ENCODE measurements at places on chromosomes 5 and 9. TPM values are rescaled to one million over a fixed set of nuclear protein-coding genes. Genes with fewer than 3 reads are reported as not detected.
A peak's percentile ranks its signal among the peaks of the same experiment; 100 is the strongest.

DNA sequence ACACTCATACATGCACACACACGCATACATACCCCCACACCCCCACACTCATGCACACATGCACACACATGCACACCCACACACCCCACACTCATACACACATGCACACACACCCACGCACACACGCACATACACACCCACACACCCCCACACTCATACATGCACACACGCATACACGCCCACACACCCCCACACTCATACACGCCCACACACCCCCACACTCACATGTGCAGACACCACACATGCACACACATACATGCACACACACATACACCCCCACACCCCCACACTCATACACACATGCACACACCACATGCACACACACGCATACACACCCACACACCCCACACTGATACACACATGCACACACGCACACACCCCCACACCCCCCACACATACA, 118.3 kb downstream of the COL5A1 start:
- no peak overlapping the region for H3K27ac ChIP-seq
- no peak overlapping the region for H3K4me3 ChIP-seq
- peaks cover 6% of the 10 kb centered on the region for H3K36me3 ChIP-seq
- H3K4me1 ChIP-seq = no peaks in the 10 kb centered on the region
- no peaks in the 10 kb centered on the region for H3K27me3 ChIP-seq

DNA sequence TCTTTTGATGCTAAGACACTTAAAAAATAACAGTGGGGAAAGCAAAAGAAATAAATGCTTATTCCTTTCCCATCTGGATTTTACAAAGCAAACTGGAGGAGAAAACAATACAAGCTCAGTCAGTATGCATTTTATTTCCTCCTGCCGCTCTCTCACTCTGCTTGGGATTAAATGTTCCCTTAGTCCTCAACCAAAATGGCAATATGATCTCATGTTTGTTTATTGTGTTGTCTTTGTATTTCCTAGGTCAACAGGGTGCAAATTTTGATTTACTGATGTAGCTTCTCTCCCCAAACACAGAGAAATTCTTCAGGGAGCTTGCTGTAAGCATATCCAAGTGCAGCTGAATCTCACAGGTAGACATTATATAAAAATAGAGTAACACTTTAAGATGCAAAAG, 92.1 kb upstream of the ERBIN start:
- H3K27ac ChIP-seq = no peak overlapping the region
- H3K4me1 ChIP-seq = no peaks in the 10 kb centered on the region
- DNase-seq = no peak
- no peaks in the 10 kb centered on the region for H3K27me3 ChIP-seq
- H3K4me3 ChIP-seq = no peak overlapping the region
- no peaks in the 10 kb centered on the region for H3K36me3 ChIP-seq

- no peak overlapping the region for H3K4me3 ChIP-seq
- no peaks in the 10 kb centered on the region for H3K27me3 ChIP-seq
- no peak for DNase-seq
- no peaks in the 10 kb centered on the region for H3K4me1 ChIP-seq
- H3K36me3 ChIP-seq = no peaks in the 10 kb centered on the region
These were observed 380.3 kb downstream of the GADD45G start for GRCh38 chr9:89985068-89985467.

GRCh38 chr5:66876266-66876807, 280.1 kb downstream of the MAST4 start:
- DNase-seq = no peak
- no peak overlapping the region for H3K27ac ChIP-seq
- peaks cover 4% of the 10 kb centered on the region for H3K4me1 ChIP-seq
- no peaks in the 10 kb centered on the region for H3K36me3 ChIP-seq

DNA sequence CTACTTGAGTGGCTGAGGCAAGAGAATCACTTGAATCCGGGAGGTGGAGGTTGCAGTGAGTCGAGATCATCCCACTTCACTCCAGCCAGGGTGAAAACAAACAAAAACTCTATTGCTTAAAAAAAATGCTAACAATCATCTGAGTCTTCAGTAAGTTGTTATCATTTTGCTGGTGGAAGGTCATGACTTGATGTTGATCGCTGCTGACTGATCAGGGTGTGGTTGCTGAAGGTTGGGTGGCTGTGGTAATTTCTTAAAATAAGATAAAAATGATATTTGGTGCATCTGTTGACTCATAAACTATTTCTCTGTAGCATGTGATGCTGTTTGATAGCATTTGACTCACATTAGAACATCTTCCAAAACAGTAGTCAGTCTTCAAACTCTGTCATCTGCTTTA, 349.4 kb upstream of the PAPPA start:
- H3K27ac ChIP-seq = no peak overlapping the region
- no peak overlapping the region for H3K4me3 ChIP-seq
- H3K27me3 ChIP-seq = no peaks in the 10 kb centered on the region
- H3K36me3 ChIP-seq = no peaks in the 10 kb centered on the region
- no peaks in the 10 kb centered on the region for H3K4me1 ChIP-seq

- no peak overlapping the region for H3K27ac ChIP-seq
- H3K27me3 ChIP-seq = no peaks in the 10 kb centered on the region
- H3K36me3 ChIP-seq = no peaks in the 10 kb centered on the region
These were observed 106.6 kb upstream of the HMHB1 start for GRCh38 chr5:143705381-143705780.

DNA sequence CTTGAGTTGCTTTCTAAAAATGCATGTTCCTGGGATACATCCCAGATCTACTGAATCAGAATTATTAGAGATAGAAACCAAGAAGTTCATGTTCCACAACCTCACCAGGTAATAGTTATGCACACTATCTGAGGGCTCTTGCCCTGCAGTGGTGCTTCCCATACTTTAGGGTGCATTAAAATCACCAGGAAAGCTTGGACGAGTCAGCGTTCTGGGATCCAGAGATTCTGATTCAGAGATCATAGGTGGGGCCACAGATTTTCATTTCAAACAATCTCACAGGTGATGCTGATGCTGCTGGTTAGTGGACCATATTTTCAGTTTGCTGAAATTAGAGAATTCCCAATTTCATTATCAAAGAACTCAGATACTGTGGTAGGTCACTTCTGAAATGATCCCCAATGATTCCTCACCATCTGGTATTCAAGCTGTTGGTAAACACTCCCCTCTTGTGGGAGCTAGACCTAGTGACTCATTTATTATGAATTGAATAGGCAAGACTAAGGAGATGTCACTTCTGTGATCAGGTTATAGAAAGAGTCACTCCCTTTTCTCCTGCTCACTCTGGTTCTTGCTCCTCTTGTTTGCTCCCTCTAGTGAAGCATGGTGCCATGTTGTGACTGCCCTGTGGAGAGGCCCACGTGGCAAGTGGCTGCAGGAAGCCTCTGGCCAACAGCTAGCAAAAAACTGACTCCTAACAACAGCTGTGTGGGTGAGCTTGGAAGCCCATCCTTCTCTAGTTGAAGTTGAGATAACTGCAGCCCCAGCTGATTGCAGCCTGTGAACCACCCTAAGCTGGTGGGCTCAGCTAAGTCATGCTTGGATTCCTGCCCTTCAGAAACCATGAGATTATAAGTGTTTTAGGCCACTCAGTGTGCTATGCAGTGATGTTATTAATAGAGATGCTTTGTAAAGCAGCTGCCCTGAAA, 59.8 kb downstream of the SH3TC2 start:
- peak overlapping the region; percentile 64 for H3K27ac ChIP-seq
- no peak for DNase-seq
- no peaks in the 10 kb centered on the region for H3K36me3 ChIP-seq
- H3K4me3 ChIP-seq = no peak overlapping the region

DNA sequence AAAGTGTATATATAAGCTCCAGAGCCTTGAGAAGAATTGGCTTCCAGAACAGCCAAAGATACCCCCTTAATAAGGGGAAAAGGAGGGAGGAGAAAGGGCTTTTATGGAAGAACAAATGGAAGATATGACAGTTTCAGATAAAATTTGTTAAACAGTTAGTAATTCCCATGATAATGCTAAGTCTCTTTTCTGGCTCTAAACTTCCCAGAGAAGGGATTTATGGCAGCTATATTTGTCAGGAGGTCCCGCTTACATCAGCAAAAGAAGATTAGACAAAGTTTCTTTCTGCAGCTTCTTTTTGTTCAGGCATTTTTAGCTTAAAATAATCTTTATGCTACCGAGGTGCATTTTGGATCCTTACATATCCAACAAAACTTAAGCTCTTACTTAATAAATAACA, 14.3 kb upstream of the SLC36A3 start:
- H3K4me3 ChIP-seq = no peak overlapping the region
- DNase-seq = no peak
- H3K36me3 ChIP-seq = no peaks in the 10 kb centered on the region
- H3K27ac ChIP-seq = no peak overlapping the region

GRCh38 chr5:15009420-15009819, 137.8 kb upstream of the ANKH start:
- no peaks in the 10 kb centered on the region for H3K27me3 ChIP-seq
- no peak for DNase-seq
- H3K4me3 ChIP-seq = no peak overlapping the region
- H3K4me1 ChIP-seq = peaks cover 26% of the 10 kb centered on the region
- H3K36me3 ChIP-seq = no peaks in the 10 kb centered on the region

Gene SLC6A19
- total RNA-seq = not detected

Gene IL9
- not detected for total RNA-seq

Gene TMOD1
- total RNA-seq = 122 TPM

Gene PCDHA9
- not detected for total RNA-seq

Gene LTC4S
- 9.0 TPM for total RNA-seq

Gene SH3PXD2B
- 7.2 TPM for total RNA-seq

Gene TMEFF1
- 0.37 TPM for total RNA-seq

Gene TRIM14
- total RNA-seq = 2.0 TPM

Gene OR1K1
- total RNA-seq = not detected
